ENCODE measurements at places on chromosomes 2 and 18.
A peak's percentile ranks its signal among the peaks of the same experiment; 100 is the strongest.

DNA sequence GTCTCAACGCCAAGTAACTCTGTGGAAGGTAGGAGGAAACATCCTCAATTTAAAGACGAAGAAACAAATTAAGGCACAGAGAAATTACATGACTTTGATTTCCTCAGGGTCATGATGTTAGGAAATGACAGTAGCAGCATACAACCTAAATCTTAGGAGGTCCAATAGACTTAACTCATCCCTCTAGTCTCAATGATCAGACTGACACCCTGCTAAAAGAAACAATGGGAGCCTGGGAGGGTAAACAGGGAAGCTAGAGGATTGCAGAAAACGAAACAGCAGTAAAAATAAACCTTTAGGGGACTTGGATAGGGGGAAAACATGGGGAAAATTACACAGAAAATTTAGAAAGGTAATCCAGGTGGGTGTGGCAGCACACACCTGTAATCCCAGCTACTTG lies 56.0 kb downstream of the ROCK2 start:
- no peak for DNase-seq

GRCh38 chr2:69285379-69285894 lies 101.6 kb downstream of the GFPT1 start:
- no peak for DNase-seq

- no peak for DNase-seq
These were observed 71.3 kb downstream of the TTC27 start for GRCh38 chr2:32699151-32699550.

DNA sequence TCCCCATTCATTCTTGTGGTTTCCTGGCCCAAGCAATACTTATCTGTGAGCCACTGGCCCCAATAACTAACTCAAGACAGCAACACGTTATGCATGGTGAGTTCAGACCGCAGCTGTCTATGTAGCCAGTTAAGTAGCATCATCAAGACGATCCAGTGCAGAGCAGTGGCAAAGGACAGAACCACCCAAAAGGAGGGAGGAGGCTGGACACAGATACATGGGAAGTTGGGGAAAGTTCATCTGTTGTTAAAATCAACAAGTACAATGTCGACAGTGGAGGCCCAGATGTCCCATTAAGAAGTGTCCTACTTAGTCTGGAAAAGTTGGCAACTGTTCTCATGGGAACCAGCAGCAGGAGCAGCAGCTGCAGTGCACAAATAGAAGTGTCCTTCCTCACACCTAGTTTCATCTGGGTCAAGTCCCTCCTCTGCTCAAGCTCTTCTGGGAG lies 106.9 kb upstream of the THOC1 start:
- DNase-seq = no peak

DNA sequence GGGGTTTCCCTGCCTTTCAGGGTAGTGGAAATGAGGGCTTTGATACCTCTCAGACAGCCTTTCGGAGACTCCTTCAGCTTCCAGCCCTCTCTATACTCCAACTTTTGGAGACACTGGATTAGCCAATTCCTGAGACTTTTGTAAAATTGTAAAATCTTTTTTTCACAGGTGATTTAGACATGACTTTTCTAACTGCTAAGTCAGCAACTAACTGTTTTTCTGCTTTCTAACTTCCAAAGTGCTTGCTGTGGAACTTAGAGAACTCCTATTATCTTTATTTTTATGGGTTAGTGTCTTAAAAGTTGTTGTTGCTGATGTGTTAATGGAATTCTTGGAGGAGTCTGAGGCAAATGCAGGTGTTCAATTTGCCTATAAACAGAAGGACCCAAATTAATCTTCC lies 616.7 kb upstream of the ID2 start:
- DNase-seq = no peak

GRCh38 chr18:21053127-21053526 lies 58.5 kb downstream of the ROCK1 start:
- DNase-seq = no peak

DNA sequence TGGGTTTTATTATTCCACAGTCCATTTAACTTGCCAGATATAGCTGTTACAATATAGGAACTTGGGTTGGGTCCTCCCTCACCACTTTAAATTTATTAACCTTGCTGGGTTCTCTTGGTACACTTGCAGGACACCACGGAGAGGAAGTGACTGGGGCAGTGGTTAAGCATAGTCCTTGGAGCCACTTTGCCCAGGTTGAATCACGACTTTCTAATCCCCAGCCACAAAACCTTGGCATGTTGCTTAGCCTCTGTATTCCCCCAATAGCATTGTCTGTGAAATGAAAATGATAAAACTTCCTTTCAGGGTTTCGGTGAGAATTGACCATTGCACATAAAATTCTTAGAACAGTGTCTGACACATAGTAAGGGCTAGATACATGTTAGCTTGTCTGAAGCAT lies 221.2 kb downstream of the IRS1 start:
- no peak for DNase-seq

DNA sequence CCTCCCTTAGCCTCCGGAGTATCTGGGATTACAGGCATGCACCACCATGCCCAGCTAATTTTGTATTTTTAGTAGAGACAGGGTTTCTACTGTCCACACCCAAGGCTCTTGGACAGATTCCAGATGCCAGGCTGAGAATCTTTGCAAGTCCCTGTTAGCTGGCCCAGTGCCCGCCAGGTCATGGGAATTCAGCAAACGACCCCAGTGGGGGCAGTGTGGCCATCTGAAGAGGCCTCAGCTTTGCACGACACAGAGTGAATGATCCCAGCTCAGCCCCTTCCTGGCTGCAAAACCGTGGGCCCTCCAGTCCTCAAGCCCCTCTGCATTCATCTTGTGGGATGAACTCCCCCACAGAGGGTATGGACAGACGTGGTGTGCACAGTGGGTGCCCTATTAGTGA lies 179.5 kb upstream of the ID2 start:
- DNase-seq = no peak

DNA sequence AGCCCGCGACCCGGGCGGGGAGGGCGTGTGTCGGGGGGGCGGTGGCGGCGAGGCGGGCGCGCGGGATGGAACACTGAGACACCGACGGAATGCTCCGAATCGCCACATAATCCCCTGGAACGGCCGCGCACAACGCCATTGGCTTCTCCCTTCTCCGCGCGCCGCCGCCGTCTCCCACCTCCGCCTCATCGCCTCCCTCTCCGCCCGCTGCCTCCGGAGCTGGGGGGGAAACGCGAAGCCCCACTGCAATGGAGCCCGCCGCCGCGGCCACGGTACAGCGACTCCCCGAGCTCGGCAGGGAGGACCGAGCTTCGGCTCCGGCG lies at the start of gene PHLPP1:
TSS of gene PHLPP1 (plus strand) at position 106 of the 323 bp plus-strand sequence. CDS start at position 249, 143 bp downstream.
- DNase-seq = no peak

GRCh38 chr2:85367180-85367579 lies 12.6 kb downstream of the ELMOD3 start:
- no peak for DNase-seq

DNA sequence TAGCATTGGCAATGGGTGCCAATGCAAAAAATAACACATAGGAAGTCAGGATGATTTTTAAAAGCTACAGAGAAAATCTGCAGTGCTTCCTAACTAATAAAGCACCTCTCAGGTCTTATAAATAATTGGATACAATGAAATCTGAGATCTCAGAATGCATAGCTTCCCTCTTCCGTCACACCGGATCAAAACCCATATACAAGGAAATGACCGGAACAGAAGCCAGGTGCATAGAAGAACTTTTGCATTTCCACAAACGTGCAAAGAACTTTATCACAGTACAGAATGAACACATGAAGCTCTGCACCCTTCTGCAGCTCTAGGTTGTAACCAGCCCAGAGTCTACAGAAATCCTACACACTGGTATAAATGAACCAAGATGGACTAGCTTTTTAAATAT lies 145.4 kb downstream of the TCF4 start:
- no peak for DNase-seq

- no peak for DNase-seq
These were observed 100.1 kb downstream of the MYCN start for GRCh38 chr2:16040271-16041010.

- no peak for DNase-seq
These were observed 231.1 kb upstream of the ZNF804A start for GRCh38 chr2:184367211-184367610.

DNA sequence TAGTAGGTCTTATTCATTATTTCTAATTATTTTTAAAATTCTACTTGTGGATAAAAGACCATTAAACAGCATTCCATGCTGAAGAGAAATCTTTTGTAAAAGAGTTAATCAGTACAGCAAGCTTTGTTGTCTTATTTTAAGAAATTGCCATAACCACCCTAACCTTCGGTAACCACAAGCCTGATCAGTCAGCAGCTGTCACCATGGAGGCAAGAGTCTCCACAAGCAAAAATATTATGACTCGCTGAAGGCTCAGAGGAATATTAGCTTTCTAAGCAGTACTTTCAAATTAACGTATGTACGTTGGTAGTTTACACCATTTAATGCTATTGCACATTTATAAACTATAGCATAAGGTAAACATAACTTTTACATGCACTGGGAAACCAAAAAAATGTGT lies 650.5 kb upstream of the LINC00305 start:
- no peak for DNase-seq

DNA sequence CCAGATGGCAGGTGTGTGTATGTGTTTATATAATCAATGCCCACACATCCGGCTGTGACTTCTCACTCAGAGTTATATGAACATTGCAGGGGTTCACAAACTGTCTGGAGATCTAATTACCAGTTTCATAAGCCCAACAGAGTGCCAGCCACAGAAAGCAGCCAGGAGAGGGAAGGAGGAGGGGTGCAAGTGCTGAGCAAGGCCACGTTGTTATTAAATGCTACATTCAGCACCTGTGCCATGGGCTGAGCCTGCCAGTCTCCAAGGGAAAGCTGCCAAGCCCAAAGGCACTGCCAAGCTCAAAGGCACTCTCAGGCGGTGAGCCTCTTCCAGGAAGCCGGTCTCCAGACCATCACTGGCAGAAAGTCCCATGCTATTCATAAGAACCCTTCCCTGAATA lies 17.4 kb downstream of the XDH start:
- DNase-seq = peak; percentile 40

- DNase-seq = no peak
These were observed 5.7 kb upstream of the KLHL29 start for GRCh38 chr2:23379220-23379695.

GRCh38 chr2:162317861-162318327 lies 590 bp downstream of the IFIH1 start:
- no peak for DNase-seq

DNA sequence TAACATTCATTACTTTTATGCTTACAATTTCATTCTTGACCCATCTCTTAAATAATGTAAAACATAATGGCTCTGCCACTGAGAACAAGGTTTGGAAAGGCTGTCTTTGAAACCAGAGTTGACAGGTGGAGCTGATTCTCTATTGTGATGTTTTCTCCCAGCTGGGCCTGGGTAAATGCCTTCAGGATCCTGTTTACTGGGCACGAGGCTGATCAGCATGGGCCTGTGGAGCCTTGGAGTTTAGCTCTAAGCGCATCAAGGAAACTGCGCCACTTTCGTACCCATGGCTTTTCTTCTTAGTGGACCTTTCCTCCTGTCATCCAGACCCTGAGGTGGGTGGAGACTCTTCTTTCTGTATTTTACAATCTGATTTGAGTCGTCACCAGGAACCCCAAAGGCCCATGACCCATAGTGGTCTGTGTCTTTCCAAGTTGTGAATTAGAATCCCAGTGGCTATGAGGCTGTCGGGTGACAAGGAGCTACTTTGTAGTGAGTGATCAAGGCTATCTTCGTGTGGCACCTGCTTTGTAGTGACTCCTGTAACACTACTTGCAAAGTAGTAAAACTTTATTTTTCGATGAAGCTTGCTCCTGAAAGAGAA lies 123.1 kb downstream of the LPIN1 start:
- DNase-seq = no peak

DNA sequence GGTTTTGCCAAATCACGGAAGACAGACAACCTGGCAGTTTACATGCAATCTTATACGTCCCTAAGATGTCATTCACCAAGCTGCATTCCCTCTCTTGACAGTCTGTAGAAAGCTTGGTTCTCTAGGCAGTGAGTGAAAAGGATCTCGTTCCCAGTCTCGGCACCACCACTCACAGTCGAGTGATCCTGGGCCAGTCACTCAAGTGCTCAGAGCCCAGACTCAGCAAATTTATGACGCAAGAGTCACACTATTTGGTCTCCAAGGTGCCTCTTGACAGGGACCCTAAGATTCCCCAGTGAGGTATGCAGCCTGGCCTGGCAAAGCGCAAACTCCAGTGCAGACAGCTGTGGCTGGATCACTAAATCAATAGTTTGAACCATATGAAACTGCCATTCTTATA lies 77.9 kb downstream of the EIPR1 start:
- no peak for DNase-seq

DNA sequence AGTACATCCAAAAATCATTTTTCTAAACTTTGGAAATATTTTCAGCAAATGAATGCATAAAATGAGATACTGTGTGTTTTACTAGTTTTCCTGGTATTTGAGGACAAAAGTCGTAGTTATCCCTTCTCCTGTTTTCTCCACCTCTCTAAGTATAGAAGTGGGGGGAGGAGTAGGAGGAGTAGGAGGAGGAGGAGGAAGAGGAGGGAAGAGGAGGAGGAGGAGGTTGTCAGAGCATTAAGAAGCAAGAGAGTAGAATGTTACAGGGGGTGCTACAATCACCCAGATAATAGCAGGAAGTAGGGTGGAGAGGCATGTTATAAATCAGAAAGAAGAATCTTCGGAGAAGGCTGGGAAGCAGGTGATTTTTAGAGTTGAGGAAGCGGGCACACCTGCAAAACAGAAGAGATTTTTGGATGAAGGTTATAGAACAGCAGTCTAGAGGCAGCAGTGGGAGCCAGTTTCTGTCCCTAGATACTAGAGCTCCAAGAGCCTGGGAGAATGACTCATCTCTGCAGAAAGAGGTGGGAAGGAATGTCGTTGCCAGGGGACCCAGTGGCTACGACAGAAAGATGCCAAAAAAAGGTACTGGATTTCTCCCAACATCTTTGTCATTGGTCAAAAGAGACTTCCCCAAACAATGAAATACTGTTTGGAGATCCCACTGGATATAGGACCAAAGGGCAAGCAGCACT lies 44.2 kb upstream of the AQP4 start:
- DNase-seq = no peak

GRCh38 chr2:8364668-8365067 lies 317.2 kb upstream of the ID2 start:
- no peak for DNase-seq

- peak; percentile 38 for DNase-seq
These were observed 172.8 kb upstream of the RBMS1 start for GRCh38 chr2:160666154-160667060.

DNA sequence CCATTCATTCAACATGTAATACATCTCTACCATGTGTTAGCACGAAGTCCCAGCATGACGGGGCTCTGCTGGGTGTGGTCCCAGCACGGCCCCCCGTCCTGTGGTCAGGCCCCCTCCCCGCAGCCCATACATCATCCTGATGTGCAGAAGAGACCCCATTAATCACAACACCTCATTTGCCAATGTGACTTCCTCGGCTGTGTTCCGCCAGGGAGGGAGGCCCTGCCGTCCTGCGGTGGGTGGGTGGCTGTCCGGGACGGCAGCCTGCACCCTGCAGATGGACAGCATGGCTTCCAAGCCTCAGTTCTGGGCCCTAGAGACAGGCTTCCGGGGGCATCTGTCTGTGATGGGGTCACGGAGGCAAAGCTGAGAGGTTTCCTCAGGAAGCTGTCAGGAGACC lies 254.0 kb downstream of the CYP26B1 start:
- DNase-seq = no peak

- DNase-seq = no peak
These were observed 335.0 kb upstream of the NT5C1B start for GRCh38 chr2:18924386-18924785.

- DNase-seq = no peak
These were observed 23.0 kb downstream of the CNTNAP5 start for GRCh38 chr2:124048102-124048501.
